Hepatic stellate cell (primary cell): ENCODE measurements at places on chromosomes 13 and 19.

GRCh38 chr19:14146789-14147216 is 10.4 kb upstream of the ASF1B start:
- DNase-seq, result peak; percentile 78

DNA sequence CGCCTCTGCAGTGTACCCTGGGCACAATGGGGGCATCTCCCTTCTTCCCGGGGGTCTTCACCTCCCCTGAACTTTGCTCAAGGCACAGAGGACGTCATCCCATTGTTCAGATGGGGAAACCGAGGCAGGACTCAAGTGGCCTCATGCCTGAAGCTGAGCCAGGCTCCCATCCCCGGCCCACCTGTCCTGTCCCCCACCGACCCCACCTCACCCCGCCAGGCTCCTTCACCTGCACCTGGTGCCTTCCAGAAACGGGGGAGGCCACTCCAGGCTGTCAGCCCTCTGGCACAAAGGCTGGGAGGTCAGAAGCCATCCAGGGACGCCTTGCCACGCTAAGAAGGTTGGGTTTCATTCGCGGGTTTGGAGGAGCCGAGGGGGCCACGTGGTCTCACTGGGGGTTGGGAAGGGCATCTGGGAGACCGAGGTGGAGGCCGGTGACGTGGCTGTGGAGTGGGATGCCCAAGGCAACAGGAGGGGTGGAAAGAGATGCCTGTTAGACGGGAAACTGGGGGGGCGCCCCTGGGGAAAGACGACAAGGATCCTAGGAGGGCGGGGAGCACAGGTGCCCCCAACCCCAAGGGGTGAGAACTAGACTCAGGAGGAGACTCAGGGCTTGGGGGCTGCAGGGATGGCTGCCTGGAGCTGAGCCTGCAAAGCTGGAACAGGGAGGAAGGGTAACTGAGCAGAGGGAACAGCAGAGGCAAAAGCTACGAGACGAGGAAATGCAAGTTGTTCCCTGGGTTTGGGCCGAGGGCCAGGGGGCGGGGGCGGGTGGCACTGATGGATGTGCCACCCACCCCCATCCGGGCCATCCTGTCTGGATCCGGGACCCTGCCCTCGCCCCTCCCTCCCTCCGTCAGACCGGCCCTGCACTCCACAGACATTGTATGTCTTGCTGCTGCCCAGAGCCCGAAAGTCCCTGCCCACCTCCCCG is 6.0 kb upstream of the TCF3 start:
- no peak for DNase-seq

DNA sequence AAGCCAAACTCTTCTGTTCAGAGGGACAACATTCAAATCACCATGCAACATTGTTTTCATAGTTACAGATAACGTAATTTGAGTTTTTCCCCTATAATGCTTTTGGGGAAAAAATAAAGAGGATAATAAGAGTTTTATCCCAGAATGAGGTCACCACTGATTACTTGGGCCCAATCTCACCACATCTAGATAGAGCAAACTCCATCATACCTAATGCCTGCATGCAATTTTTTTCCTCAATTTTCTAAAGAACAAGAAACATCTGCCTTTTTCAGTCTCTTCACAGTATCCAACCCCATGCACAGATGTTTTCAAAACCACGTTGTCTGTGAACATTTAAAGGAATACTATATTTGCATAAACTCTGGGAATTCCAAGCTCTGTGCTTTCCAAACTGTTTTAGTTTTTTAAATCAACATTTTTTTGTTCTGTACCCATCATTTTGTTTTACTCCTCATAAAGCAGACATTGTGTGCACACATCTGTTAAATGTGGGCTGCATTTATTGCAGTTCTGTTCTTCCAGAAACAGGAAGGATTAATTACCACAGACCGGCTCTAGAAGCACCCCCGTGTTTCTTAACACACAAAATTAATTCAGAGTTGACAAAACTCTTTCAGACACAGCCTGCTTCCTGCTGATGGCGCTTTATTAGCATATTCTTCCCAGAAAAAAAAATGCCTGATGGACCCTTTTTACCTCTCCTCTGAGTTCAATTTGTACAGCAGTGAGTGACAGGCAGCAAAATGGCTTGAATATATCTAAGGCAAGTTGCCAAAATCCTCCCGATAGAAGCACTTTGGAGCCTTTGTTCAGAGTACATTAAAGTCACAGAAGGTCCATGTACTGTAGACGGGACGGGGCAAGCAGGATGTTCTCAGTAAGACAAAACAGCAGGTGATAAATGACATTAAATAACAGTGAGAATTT is 1171.9 kb downstream of the EFNB2 start:
- DNase-seq, result no peak

GRCh38 chr13:20206065-20206697 is 13.4 kb upstream of the GJB2 start:
- no peak for DNase-seq

DNA sequence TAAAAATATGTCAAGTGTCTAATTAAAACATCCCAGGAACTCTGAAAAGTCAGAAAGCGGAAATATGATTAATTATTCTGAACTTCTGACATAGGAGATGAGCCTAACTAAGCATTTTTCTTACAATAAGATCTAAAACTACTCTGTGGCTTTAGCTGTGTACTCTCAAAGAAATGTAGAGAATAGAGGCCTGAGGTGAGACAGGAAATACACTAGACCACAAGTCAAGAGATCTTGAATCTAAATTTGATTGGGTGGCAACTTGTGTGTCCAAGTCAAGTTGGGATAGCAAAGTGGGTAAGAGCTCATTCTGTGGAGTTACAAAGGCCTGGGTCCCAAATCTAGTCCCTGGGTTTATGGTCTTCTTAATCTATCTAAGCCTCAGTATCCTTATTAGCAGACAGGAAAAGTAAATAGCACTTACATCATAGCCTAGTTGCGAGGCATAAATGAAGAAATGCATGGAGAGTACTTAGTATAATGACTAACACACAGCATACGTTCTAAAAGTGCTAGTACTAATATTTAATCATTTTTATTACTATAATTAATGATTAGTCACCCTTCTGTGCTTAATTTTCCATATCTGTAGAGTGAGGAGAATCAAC is 9.4 kb upstream of the LRRC63 start:
- DNase-seq, result no peak

DNA sequence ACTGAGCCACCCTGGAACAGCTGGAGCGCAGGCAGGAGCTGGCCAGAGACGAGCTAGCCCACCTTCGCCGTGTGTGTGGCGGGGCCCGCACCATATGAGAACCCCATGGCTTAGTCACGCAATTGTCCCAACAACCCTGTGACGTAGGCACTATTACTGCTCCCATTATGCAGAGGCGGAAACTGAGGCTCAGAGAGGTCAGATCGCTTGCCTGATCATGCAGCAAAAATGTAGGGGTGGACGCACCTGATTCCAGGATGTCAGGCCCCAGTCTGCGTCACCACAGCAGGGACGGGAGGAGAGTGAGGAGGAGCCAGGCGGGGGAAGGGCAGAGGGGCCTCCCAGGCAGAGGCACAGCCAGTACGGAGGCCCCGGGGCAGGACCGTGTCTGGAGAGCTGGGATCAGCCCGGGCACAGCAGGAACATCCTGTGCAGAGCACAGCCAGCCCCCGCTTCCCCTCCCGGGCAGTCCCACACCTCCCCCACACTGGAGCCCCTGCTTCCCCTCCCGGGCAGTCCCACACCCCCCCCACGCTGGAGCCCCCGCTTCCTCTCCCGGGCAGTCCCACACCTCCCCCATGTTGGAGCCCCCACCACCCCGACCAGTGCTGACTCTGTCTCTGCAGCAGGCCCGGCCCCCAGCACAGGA is 16.7 kb downstream of the PIP5K1C start:
- DNase-seq, result no peak

DNA sequence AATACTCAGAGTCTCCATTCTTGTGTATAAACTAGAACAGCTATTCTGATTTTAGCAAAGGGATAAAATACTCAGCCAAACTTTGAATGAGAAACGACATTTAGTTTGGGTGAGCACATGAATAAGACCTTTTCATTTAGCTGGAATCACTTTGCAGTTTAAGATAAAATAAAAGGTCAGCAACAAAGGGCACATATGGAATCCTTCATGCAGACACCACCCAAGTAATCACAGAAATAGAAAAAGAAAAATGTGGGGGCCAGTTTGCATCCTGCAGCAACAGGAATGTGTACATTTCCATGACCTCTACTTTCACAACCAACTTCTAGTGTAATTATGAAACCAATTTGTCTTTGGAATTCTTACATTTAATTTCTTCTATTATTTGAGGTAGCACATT is 1637.4 kb downstream of the PCDH9 start:
- DNase-seq, result no peak

DNA sequence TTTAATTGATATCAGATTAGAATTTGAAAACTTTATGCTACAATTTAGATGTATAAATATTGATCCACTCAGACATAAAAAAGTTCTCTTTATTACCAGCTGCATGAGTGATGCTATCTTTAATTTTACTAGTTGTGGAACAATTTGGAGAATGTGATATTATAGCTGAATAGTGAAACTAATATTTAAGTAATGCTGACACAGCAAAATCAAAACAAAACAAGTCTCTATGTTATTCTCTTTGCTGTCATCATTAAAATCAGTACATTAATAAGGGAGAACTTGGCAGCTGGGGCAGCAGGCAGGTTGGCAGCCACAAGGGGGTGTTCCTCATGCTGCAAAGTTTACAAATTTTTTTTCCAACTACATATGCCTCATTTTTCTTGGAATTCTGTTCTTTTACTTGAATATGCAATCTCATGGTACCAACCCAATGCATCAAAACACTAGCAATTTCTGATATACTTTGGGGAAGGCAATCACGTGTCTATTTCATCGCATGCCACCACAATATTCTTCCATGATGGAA is 585.3 kb downstream of the FGF9 start:
- no peak for DNase-seq

DNA sequence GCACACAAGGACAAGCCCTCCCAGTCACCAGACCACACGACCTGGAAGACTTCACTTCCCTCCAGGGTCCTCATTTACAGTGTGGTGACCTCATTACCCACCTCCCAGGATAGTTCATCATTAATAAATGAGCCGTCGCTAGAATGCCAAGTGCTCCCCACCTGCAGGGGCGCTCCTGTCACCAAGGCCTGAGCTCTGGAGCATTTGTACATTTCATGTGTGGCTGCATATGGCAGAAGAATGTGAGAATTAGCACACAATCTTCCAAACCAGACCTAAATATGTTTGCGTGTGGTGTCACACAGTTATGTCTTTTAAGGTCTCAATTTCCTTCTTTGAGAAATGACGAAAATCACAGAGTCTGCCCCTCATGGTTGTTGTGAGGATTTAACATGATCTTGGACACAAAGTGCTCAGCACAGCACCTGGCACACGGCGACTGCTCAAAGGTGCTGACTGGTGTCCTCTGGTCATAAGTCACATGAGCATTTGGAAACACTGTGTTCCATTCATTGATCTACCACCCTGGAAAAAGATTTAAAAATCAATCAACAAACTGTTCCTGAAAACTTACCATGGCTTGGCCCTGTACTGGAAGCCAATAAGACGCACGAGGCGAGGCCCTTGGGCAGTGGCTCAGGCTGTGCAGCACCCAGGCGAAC is 150.6 kb upstream of the SPACA7 start:
- DNase-seq, result no peak

GRCh38 chr13:39034085-39034484 is 3.8 kb downstream of the PROSER1 start:
- DNase-seq, result no peak

GRCh38 chr13:99374994-99375737 is 68.0 kb upstream of the GPR183 start:
- no peak for DNase-seq

DNA sequence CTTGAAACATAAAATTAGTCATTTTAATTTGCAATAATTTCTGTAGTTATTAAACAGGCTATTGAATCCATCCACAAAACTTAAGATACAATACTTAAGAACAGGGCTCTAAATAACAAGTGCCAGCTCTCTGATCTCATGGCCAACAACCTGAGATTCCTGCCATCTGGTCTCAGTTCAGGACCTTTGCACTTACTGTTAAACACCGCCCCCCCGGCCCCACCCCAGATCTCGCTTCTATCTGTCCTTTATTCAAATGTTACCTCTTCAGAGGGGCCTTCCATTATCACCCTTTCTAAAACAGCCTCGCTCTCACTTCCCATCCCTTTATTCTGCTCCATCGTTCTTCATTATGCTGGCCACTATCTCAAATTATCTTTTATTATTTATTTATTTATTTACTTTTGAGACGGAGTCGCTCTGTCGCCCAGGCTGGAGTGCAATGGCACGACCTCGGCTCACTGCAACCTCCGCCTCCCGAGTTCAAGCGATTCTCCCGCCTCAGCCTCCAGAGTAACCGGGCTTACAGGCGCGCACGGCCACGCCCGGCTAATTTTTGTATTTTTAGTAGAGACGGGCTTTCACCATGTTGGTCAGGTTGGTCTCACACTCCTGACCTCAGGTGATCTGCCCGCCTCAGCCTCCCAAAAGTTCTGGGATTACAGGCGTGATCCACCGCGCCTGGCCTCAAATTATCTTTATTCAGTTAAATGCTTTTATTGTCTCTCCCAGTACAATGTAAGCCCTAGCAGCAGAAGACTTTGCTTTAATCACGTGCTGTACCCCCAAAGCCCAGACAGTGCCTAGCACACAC is 838 bp upstream of the SNRNP70 start:
- no peak for DNase-seq

- DNase-seq, result peak; percentile 99
Observed at GRCh38 chr19:36032251-36033104, at the start of gene CLIP3. Gene CLIP3, minus strand, starts transcription at chr19:36032873. Its CDS starts 516 bp downstream, at chr19:36032357.

DNA sequence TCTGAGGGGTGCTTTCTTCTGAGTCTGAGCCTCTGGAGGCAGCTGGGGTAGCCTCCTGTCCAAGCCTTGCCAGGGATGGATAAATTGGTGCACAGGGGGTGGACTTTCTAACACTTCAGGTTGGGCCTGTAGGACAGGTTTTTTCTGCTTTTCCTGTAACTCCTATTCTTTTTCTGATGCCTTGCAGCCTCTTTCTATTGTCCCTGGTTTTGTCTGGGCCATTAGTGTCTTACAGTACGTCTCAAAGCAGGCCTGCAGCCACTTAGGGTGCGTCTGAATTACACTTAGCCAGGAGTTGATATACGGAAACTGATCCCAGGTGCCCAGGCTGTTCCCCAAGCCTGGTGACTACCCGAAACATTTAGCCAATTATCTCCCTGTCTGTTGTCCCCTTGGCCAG is 213.3 kb upstream of the HTR2A start:
- no peak for DNase-seq

GRCh38 chr13:111007209-111007608 is 92.3 kb upstream of the ANKRD10 start:
- DNase-seq, result no peak

- no peak for DNase-seq
Observed at GRCh38 chr19:28736528-28736927, 476.4 kb downstream of the UQCRFS1 start.

- DNase-seq, result no peak
Observed at GRCh38 chr13:98906746-98907502, 70.9 kb downstream of the DOCK9 start.

DNA sequence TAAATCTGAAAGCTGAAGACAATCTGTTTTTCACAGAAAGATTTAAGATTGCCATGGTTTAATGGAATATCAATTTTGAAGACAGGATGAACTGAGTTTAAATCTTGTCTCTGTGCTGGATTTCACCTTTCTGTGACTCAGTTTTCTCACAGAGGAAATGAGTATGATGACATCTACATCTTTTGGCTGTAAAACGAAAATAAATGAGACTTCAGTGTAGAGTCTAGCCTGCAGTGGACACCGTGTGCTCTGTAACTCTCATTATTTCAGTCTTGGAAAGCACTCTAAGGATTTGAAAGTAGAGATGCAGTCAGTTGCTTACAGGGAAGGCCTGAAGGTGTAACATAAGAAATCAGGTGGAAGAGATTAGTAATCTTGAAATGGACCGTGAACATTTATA is 150.4 kb downstream of the NALCN start:
- no peak for DNase-seq

- DNase-seq, result no peak
Observed at GRCh38 chr19:4523306-4524110, 5.2 kb upstream of the PLIN4 start.
